ENCODE measurements at places on chromosomes 5 and 9.

DNA sequence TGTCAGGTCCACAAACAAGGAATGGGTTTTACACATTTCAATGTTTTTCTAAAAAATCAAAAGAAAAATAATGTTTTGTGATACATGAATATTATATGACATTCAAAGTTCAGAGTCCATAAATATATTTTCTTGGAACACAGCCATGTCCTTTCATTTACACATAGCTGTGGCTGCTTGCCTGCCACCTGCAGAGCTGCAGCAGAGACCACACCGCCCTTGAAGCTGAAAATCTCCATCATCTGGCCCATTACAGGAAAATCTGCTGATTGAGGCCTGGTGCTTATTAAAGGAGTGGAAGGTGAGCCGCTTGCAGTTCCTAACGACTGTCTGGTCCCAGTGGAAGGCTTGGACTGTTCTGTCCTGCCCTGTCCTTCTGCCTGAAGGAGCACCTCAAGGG lies 232.6 kb upstream of the ADAMTS16 start:
- H3K36me3 ChIP-seq: no peaks in the 10 kb centered on the region
- no peak overlapping the region for H3K4me3 ChIP-seq
- peaks cover 58% of the 10 kb centered on the region for H3K27me3 ChIP-seq
- no peak overlapping the region for H3K27ac ChIP-seq
- peaks cover 20% of the 10 kb centered on the region for H3K4me1 ChIP-seq

GRCh38 chr5:89255845-89256463 lies 373.0 kb upstream of the MEF2C start:
- no peak for DNase-seq
- peaks cover 17% of the 10 kb centered on the region for H3K4me1 ChIP-seq
- H3K27ac ChIP-seq: no peak overlapping the region
- no peaks in the 10 kb centered on the region for H3K27me3 ChIP-seq

- no peaks in the 10 kb centered on the region for H3K36me3 ChIP-seq
- no peaks in the 10 kb centered on the region for H3K27me3 ChIP-seq
- H3K27ac ChIP-seq: no peak overlapping the region
- no peak overlapping the region for H3K4me3 ChIP-seq
Observed at GRCh38 chr5:153508700-153509099, 18.2 kb downstream of the GRIA1 start.

GRCh38 chr5:102654559-102655349 lies 100.4 kb upstream of the PAM start:
- H3K27ac ChIP-seq: no peak overlapping the region
- H3K36me3 ChIP-seq: no peaks in the 10 kb centered on the region
- DNase-seq: no peak
- H3K4me3 ChIP-seq: no peak overlapping the region
- no peaks in the 10 kb centered on the region for H3K27me3 ChIP-seq

DNA sequence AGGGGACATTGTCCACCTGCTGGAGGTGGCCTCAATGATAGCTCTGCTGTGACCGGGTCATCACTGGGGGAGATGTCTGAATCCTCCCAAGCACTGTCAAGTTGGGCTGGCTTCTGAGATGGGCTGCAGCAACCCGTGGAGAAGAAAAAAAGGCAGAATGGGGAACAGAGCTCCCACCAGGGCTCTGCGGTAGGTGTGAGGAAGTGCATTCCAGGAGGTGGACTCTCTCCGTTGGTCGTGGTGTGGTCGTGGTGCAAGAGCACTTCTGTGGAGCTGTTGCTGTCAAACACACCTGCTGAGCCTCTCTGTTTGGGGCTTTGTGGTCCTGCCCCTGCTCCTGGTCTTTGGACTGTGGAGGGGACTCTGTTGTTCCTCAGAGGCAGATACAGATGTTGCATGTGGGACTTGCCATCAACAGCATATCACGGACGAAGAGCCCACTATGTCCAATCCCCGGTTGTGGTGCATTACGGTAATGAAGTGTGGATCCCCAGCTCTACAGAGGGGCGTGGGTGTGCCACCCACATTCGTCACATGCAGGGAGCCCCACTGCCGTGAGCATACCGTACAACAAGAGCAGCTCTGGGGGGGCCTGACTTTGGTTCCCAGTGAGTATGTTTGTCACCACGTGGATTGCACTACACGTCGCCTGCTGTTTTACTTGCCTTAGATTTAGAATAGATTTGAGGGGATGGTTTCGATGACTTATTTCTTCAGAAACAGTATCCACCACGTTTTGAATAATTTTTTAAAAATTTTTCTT lies 36.0 kb upstream of the PITX1 start:
- no peak for DNase-seq
- H3K36me3 ChIP-seq: no peaks in the 10 kb centered on the region
- no peak overlapping the region for H3K4me3 ChIP-seq
- H3K27me3 ChIP-seq: peaks cover 66% of the 10 kb centered on the region
- no peak overlapping the region for H3K27ac ChIP-seq

GRCh38 chr5:167792514-167792913 lies 498.9 kb upstream of the WWC1 start:
- H3K4me3 ChIP-seq: no peak overlapping the region
- no peak overlapping the region for H3K27ac ChIP-seq
- no peaks in the 10 kb centered on the region for H3K36me3 ChIP-seq
- H3K4me1 ChIP-seq: no peaks in the 10 kb centered on the region
- DNase-seq: no peak

DNA sequence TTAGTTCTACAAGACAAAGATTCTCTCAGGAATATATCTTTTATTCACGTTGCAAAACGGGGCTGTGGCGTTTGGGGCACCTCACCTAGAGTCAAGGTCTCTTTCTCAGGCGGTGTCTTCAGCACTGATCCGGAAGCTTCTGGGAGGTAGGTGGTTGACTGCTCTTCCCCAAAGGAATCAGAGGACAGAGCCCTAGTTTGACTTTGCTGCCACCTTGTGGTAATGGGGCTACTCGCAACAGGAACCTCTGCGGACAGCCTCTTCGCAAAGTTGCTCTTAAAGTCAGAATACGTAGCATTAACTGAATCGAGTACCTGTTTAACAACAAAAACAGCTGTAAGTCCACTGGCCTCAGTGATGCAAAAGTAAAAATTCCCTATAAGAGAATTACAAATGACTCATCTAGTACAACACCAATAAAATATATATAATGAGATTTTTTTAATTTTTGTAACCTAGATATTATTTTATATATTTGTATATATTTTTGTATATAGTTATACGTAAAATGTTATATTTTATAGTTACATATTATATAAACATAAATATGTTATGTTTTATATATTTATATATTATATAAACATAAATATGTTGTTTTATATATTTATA lies 13.3 kb upstream of the GPX8 start:
- H3K4me3 ChIP-seq: no peak overlapping the region
- H3K36me3 ChIP-seq: no peaks in the 10 kb centered on the region
- no peak overlapping the region for H3K27ac ChIP-seq
- H3K4me1 ChIP-seq: peaks cover 4% of the 10 kb centered on the region
- peaks cover 38% of the 10 kb centered on the region for H3K27me3 ChIP-seq

- H3K27me3 ChIP-seq: no peaks in the 10 kb centered on the region
- H3K27ac ChIP-seq: no peak overlapping the region
- DNase-seq: no peak
Observed at GRCh38 chr9:133490865-133491655, 12.2 kb upstream of the SLC2A6 start.

GRCh38 chr5:154209591-154210081 lies 19.1 kb downstream of the GALNT10 start:
- no peaks in the 10 kb centered on the region for H3K36me3 ChIP-seq
- H3K4me3 ChIP-seq: no peak overlapping the region
- no peaks in the 10 kb centered on the region for H3K27me3 ChIP-seq
- no peak for DNase-seq

- no peaks in the 10 kb centered on the region for H3K4me1 ChIP-seq
- H3K4me3 ChIP-seq: no peak overlapping the region
- no peak for DNase-seq
- no peak overlapping the region for H3K27ac ChIP-seq
Observed at GRCh38 chr9:105932276-105932675, 237.9 kb downstream of the TMEM38B start.

GRCh38 chr5:150527038-150527437 lies 19.1 kb downstream of the NDST1 start:
- H3K36me3 ChIP-seq: peaks cover 13% of the 10 kb centered on the region
- no peak for DNase-seq
- H3K27ac ChIP-seq: no peak overlapping the region
- peaks cover 3% of the 10 kb centered on the region for H3K4me1 ChIP-seq

DNA sequence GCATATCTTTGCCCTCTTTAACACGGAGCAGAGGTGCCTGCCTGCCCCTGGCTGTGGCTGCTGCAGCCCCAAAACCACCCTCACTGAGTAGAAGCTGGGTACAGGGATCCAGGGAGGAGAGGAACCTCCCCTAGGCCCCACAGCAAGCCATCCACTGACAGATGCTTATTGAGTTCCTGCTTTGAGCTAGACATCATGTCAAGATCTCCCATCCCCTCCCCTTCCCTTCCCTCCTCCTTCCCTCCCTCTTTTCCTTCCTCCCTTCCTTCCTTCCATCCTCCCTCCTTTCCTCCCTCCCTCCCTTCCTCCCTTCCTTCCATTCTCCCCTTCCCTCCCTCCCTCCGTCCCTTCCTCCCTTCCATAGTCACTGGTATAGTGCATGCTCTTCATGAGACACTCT lies 29.3 kb downstream of the GOLGA2 start:
- H3K36me3 ChIP-seq: peaks cover 3% of the 10 kb centered on the region
- no peak for DNase-seq
- H3K27me3 ChIP-seq: no peaks in the 10 kb centered on the region
- H3K4me1 ChIP-seq: peaks cover 29% of the 10 kb centered on the region
- no peak overlapping the region for H3K4me3 ChIP-seq

- H3K36me3 ChIP-seq: no peaks in the 10 kb centered on the region
- H3K27me3 ChIP-seq: peaks cover 15% of the 10 kb centered on the region
- H3K4me1 ChIP-seq: no peaks in the 10 kb centered on the region
- H3K27ac ChIP-seq: no peak overlapping the region
Observed at GRCh38 chr9:132730054-132731033, 60.1 kb downstream of the GTF3C4 start.

DNA sequence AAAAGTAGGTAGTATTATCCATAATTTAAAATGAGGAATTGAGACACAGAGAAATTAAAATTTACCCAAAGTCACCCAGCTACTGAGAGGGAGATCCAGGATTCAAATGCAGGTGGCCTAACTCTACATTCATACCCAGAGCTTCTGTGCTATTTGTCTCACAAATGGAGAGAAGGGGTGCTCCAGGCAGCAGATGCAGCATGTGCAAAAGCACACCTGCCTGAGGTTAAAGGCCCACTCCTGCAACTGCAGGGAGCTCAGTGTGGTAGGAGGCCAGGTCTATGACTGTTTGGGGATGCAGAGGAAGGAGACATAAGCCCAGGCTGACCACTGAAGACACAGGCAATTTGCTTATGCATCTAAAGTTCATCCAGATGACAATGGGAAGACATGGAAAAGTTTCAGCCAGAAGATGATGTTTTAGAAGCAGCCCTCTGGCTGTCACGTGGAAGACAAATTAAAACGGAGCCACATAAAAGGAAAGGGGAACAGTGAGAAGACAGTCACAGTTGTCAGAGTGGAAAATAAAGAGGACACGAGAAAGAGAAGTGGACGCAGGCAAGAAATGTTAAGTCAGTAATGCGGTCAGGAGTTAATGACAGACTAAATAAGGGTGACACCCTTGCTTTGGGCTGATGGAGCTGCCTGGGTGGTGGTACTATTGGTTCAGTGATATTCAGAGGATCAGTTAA lies 214.7 kb downstream of the EBF1 start:
- peaks cover 27% of the 10 kb centered on the region for H3K4me1 ChIP-seq
- H3K36me3 ChIP-seq: no peaks in the 10 kb centered on the region
- no peak for DNase-seq
- peaks cover 35% of the 10 kb centered on the region for H3K27me3 ChIP-seq

GRCh38 chr5:156528673-156529072 lies 201.7 kb downstream of the SGCD start:
- H3K4me1 ChIP-seq: peaks cover 20% of the 10 kb centered on the region
- H3K27me3 ChIP-seq: peaks cover 18% of the 10 kb centered on the region
- H3K4me3 ChIP-seq: no peak overlapping the region
- H3K36me3 ChIP-seq: no peaks in the 10 kb centered on the region
- DNase-seq: no peak

- H3K4me1 ChIP-seq: peaks cover 21% of the 10 kb centered on the region
- peak overlapping the region; percentile 92 for H3K27ac ChIP-seq
- peak; percentile 61 for DNase-seq
- peaks cover 3% of the 10 kb centered on the region for H3K27me3 ChIP-seq
- H3K4me3 ChIP-seq: peak overlapping the region; percentile 99
Observed at GRCh38 chr5:181187500-181188213, 17.3 kb downstream of the TRIM7 start.

DNA sequence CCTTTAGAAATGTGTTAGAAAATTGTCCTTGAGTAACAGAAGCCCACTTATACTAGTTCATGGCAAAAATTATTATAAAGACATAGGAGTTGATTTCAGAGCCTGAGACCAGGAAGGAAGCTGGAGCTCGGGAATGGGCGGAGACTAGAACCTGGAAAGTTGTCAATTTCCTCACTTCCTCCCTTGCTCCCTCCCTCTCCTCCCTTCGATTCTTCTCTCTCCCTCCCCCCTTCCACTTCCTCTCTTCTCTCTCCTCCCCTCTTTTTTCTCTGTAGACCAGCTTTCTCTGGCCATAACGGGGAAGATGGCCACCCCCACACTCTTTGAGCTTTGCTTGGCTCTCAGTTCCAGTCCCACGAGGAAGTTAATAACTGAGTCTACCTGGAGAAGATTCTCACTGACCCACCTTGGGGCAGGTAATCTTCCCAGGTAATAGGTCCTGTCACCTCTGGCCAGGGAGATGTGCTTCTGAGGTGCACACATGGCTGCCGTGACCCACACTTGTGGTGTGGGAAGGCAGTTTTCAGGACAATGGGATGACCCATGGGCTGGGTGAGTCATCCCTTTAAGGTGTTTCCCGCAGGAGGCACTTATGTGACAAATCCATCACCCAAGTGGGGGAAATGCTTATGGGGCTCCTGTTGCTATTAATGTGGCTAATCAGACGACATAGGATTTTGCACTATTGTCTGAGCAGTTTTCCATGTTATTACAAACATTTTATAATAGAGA lies 78.7 kb downstream of the HSPA4 start:
- H3K4me3 ChIP-seq: no peak overlapping the region
- no peaks in the 10 kb centered on the region for H3K4me1 ChIP-seq
- no peak for DNase-seq
- no peak overlapping the region for H3K27ac ChIP-seq
- H3K27me3 ChIP-seq: peaks cover 22% of the 10 kb centered on the region

DNA sequence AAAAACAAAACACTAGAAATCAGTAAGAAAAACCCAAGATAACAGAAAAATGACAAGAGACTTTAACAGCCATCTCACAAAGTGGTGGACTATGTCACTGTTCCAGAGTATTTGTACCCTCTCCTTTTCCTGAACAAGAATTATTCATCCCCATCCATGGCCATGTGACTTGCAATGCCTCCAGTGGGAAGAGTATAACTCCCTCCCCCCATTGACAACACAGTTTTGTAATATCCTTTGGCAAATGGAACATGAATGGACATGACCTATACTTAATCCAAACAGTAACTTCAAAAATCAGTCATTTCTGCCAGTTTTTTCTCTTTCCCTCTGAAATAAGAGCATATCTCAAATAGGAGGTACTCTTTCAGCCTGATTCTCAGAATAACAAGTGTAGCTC lies 33.9 kb downstream of the PTBP3 start:
- H3K36me3 ChIP-seq: peaks cover 7% of the 10 kb centered on the region
- H3K4me1 ChIP-seq: peaks cover 8% of the 10 kb centered on the region
- DNase-seq: no peak
- H3K4me3 ChIP-seq: no peak overlapping the region

GRCh38 chr5:176535664-176536131 lies 1.5 kb downstream of the RNF44 start:
- peak overlapping the region; percentile 98 for H3K4me3 ChIP-seq
- no peaks in the 10 kb centered on the region for H3K27me3 ChIP-seq
- H3K4me1 ChIP-seq: peaks cover 40% of the 10 kb centered on the region
- DNase-seq: no peak

GRCh38 chr9:3962971-3963642 lies 336.8 kb downstream of the GLIS3 start:
- peaks cover 2% of the 10 kb centered on the region for H3K27me3 ChIP-seq
- H3K27ac ChIP-seq: no peak overlapping the region
- DNase-seq: no peak
- H3K4me1 ChIP-seq: peaks cover 8% of the 10 kb centered on the region
- H3K4me3 ChIP-seq: no peak overlapping the region
